ENCODE measurements at places on chromosomes 5 and 9. TPM values are rescaled to one million over a fixed set of nuclear protein-coding genes. Genes with fewer than 3 reads are reported as not detected.

DNA sequence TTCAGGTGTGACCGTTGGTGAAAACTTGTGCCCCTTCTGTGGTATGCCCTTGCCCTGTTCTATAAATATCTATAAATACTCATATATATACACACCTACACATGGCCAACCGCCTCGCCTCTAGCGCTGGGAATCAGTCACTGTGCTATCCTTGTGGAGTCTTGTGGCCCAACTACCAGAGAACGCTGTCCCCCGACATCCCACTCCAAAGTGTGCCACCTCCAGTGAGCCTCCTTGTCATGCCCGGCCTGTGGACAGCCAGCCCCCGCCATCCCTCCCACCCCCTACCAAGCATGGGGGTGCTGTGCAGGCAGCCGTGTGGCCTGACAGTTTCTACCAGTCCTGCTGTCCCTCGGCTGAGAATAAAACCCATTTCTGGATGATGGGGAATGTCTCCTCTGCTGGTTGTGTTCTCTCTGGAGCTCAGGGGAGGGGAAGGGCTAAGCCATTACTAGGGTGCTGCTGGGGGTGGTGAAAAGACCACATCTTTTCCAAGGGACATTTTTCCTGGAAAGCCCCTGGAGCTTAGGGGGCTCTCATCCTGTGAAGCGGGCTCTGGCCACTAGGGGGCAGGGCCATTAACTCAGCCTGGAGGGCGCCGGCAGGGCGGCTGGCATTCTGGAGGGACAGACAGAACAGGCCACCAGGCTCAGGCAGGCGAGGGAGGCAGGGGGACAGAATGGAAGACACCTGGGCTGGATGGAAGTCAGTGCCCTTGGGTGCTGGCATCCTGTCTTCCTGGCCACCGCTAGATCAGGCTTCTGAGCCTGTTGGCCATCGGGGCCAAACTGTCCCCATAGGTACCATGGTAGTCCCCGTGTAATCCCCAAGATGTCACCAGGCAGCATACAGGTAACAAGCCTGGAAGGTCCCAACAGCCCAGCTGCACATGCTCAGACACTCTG lies 20.7 kb downstream of the GOLGA2 start:
- peak; percentile 85 for DNase-seq
- peaks cover 19% of the 10 kb centered on the region for H3K4me1 ChIP-seq
- H3K27ac ChIP-seq, result no peak overlapping the region
- H3K36me3 ChIP-seq, result peaks cover 33% of the 10 kb centered on the region
- H3K4me3 ChIP-seq, result no peak overlapping the region

GRCh38 chr5:95374061-95374460 lies 17.1 kb upstream of the FAM81B start:
- H3K4me1 ChIP-seq, result no peaks in the 10 kb centered on the region
- H3K4me3 ChIP-seq, result no peak overlapping the region
- H3K27me3 ChIP-seq, result no peaks in the 10 kb centered on the region
- no peaks in the 10 kb centered on the region for H3K36me3 ChIP-seq

Gene NIM1K
- polyA plus RNA-seq, result 0.21 TPM

GRCh38 chr9:112970939-112971338 lies 41.1 kb downstream of the ZNF883 start:
- H3K27ac ChIP-seq, result no peak overlapping the region
- H3K27me3 ChIP-seq, result no peaks in the 10 kb centered on the region
- DNase-seq, result no peak

DNA sequence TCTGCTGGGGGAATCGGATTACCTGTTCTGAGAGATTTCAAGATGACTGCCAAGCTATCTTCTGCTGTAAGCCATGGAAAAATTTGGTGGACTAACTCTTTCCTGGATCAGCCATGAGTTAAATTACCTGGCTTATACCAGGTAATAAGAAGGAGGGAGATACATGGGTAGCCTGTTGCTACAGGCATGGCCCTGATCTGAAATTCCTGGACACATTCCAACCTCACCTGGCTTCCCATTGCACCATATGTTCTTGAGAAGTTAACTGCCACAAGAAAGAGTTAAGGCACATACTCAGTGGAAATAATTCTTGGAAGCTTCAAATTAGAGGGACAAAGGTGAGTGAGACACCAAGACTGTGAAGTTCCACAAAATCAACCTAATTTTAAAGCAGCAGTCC lies 371.3 kb downstream of the ACTL7B start:
- no peaks in the 10 kb centered on the region for H3K4me1 ChIP-seq
- H3K4me3 ChIP-seq, result no peak overlapping the region
- no peaks in the 10 kb centered on the region for H3K27me3 ChIP-seq
- H3K36me3 ChIP-seq, result no peaks in the 10 kb centered on the region

Gene GLT6D1
- not detected for polyA plus RNA-seq

GRCh38 chr9:134413890-134414623 lies 87.8 kb downstream of the RXRA start:
- no peaks in the 10 kb centered on the region for H3K27me3 ChIP-seq
- H3K36me3 ChIP-seq, result peaks cover 16% of the 10 kb centered on the region
- DNase-seq, result no peak
- H3K4me1 ChIP-seq, result peaks cover 92% of the 10 kb centered on the region
- H3K27ac ChIP-seq, result no peak overlapping the region

GRCh38 chr9:137435381-137435891 lies 5.7 kb downstream of the ENTPD8 start:
- no peak overlapping the region for H3K27ac ChIP-seq
- no peak overlapping the region for H3K4me3 ChIP-seq
- H3K27me3 ChIP-seq, result peaks cover 45% of the 10 kb centered on the region
- H3K4me1 ChIP-seq, result peaks cover 8% of the 10 kb centered on the region
- H3K36me3 ChIP-seq, result no peaks in the 10 kb centered on the region

Gene RUFY1
- polyA plus RNA-seq, result 36.0 TPM
